ENCODE measurements at places on chromosomes 6 and 20.

DNA sequence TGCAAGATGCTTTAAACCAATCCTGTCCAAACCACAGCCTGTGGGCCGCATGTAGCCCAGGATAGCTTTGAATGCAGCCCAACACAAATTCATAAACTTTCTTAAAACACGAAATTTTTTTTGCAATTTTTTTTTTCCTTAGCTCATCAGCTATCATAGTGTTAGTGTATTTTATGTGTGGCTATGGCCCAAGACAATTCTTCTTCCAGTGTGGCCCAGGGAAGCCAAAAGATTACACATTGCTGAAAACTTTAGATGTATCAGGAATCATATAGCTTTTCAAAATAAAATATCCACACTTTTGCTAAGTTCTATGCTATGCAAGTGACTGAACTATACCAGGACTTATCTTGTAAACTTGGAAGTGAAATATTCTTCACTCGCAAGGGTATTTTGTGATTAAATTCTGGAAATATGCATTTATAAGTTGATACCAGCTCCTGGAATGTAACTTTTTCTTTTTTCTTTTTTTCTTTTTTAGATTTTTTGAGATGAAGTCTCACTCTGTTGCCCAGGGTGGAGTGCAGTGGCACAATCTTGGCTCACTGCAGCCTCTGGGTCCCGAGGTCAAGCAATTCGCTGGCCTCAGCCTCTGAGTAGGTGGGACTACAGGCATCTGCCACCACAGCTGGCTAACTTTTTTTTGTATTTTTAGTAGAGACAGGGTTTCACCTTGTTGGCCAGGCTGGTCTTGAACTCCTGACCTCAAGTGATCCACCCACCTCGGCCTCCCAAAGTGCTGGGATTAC lies 49.8 kb downstream of the MTHFD1L start:
- no peak for DNase-seq

DNA sequence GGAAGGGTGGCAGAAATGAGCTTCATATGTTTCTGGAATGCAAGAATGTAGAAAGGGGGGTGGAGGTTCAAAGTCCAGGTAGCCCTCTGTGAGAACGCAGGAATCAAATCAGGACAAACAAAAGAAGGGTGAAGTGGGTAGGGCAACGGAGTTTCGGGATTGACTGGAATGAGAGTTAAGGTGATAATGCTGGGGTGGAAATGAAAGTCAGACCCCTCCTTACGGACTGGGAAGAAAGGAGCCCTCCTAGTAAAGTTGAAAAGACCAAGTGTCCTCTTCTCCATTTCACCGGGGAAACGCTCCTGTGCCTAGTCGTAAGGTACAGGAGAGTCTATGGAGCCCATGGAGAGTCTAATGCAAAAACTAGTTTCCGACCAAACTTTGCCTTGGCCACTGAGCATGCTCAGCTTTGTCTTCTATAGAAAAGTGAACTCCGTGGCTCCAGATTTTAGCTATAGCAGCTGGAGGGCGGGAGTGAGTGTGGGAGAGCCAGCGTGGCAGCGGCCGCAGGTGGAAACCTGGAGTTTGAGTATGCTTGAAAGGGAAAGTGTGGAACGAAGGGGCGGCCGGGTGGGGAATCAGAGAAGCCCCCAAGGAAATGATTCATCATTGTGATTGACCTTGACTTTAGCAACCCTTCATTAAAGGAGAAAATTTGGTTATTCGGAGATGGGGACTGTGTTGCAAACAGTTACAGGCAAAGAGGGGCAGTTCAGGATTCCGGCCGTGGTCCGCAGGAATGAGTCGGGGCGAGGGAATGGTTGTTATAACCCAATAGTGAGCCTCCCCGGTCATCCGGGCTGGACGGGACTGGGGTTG lies 1.3 kb upstream of the LRRC1 start:
- DNase-seq: no peak

DNA sequence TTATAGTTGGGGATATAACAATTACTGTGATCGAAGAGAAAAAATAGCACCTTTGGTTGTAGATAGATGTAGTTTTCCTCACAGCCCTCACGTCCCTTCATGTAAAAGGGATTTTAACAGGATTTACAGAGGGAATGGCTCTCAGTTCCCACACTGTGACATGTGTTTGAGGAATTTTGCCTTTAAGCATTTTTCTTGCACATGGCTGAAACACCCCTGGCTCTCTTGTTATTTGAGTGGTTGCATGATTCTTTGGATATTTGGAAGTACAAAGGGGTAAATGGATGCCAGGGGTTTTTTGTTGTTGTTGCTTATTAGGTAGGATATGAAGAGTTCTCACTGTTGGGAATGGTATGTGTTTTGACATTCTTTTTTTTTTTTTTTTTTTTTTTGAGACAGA lies 48.2 kb downstream of the JAG1 start:
- DNase-seq: no peak

GRCh38 chr20:21151791-21152190 lies 25.9 kb downstream of the KIZ start:
- no peak for DNase-seq

DNA sequence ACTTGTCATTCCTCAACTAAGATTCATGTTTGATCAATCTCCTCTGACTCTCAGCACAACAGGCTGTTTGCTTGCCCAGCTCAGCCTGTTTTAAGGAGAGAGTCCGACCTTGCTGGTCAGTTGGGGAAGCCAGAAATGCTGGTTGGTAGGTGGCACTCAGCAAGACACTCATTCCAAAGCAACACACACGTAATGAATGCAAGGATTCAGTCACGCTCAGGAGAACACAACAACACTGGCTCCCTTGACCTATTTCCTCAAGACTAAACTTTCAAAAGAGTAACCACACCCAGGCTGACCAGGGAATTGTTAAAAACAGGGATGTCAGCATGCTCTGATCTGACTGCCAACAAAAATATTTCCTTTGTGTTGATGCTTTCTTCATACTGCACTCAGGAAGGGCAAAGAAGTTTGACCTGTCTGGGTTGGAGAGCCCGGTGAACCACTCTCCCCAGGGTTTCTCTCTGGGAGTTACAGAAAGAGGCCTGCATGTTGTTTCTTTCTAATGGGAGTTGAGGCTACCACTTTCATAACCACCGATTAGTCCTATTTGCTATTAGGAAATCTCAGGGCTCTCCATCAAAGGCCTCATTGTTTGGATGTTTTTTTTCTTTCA lies 25.6 kb upstream of the PREP start:
- no peak for DNase-seq

Measured in cortex of kidney (tissue), 1 donor.